ENCODE measurements at places on chromosomes 16 and 17. TPM values are rescaled to one million over a fixed set of nuclear protein-coding genes. Genes with fewer than 3 reads are reported as not detected.
A peak's percentile ranks its signal among the peaks of the same experiment; 100 is the strongest.

GRCh38 chr17:72724267-72724666, 368.2 kb downstream of the SLC39A11 start:
- DNase-seq, result no peak

DNA sequence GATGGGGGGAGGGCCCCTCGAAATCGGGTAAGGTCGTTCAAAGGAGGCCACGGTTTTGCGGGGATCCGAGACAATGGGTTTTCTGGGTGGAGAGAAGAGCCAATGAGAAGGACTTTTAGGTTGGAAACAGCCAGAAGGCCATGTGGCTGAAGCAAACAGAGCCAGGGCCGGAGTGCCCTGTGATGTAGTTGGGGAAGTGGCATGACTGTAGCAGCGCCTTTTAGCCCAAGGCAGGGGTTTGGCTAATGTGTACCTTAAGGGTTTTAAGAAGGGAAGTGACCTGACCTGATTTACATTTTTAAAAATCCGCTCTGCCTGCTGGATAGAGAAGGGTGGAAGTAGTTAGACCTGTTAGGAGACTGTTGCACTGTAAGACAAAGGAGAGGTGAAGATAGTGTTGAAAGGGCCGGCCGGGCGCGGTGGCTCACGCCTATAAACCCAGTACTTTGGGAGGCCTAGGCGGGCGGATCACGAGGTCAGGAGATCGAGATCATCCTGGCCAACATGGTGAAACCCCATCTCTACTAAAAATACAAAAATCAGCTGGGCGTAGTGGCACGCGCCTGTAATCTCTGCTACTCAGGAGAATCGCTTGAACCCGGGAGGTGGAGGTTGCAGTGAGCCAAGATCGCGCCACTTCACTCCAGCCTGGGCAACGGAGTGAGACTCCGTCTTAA, 1.0 kb downstream of the LYRM1 start:
- peak; percentile 66 for DNase-seq

DNA sequence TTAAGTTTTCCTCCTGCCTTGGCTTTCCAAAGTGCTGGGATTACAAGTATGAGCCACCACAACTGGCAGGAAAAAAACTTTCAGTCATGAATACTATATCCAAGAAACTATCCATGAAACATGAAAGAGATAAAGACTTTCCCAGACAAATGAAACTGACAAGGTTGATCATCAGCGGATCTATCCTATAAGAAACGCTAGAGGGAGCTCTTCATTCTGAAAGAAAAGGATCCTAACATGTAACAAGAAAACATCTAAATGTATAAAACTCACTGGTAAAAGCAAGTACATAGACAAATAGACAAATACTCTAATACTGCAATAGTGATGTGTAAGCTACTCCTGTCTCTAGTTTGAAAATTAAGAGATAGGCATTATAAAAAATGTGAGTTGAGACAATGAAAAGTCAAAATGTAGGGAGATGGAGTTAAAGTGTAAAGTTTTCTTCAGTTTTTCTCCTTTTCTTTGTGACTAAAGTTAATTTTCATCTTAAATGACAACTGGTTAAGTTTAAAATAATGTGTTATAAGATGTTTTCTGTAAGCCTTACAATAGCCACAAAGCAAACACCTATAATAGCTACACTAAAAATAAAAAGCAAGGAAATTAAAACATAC, 79.6 kb upstream of the TEKT1 start:
- peak; percentile 41 for DNase-seq

DNA sequence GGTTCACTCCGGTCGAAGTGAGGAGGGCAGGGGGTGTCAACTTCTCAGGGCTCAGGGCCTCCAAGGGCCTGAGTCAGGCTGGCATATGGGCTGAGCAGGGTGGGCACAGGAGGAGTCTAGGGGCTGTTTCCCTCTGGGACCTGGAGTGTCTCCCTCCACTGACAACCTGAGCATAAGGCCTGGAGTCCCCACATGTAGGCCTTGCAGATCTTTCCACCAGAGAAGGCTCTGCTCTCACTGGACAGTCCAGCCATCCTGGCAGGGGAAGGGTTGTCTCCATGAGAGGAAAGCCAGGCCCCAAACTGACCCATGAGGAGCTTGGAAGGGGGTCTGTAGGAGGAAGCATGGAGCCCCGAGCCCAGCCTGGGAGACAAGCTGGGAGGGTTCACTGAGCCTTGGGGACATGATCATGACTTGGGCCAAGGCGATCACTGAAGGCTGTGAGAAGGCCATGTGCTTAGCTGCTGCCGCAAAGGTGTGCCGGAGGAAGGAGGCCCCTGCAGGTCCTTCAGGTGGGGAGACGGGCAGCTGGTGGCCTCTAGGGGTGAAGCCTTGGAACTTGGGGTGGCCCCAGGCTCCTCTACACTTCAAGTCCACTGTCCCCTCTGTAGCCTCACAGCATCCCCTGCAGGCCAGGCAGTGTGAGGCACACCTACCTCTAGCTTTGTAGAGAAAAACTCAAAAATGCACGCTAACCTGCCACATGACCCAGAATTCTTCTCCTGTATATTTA, 9.9 kb downstream of the CMTM2 start:
- no peak for DNase-seq

- DNase-seq, result no peak
Observed at GRCh38 chr16:82062645-82063058, 27.6 kb downstream of the HSD17B2 start.

DNA sequence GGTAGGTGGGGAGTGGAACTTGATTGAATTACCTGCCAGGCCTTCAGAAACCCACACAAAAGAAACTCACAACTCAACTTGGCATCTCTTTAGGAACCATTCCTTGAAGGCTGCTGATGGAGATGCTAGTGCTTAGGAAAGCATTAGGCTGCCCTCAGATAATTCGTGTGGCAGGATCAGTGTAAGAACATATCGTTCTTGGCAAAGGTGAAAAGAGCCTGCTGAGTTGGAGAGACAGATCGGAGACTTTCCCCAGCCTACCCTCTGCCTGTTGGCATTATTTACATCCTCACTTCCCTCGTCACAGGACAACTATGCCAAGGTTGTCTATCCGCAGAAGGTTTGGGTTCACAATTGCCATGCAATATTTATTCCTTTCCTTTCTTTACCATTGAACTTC, 120.0 kb upstream of the HS3ST3A1 start:
- DNase-seq, result no peak

- DNase-seq, result no peak
Observed at GRCh38 chr16:17027488-17028129, 443.2 kb downstream of the XYLT1 start.

- DNase-seq, result no peak
Observed at GRCh38 chr16:89118361-89119165, 24.9 kb downstream of the ACSF3 start.

DNA sequence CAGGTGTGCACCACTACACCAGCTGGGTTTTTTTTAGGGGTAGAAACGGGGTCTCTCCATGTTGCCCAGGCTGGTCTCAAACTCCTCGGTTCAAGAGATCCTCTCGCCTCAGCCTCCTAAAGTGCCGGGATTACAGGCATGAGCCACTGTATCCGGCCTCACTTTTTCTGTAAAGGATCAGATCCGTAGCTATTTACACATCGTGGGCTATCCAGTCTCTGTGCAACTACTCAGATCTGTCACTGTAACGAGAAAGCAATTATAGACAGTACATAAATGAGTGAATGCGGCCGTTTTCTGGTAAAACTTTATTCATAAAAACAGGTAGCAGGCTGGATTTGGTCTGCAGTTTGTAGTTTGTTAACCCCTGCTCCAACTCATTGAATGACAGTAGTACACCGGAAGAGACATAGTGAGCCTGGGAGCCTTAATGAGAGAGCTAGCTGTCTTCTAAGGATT, 44.5 kb downstream of the VMP1 start:
- no peak for DNase-seq

DNA sequence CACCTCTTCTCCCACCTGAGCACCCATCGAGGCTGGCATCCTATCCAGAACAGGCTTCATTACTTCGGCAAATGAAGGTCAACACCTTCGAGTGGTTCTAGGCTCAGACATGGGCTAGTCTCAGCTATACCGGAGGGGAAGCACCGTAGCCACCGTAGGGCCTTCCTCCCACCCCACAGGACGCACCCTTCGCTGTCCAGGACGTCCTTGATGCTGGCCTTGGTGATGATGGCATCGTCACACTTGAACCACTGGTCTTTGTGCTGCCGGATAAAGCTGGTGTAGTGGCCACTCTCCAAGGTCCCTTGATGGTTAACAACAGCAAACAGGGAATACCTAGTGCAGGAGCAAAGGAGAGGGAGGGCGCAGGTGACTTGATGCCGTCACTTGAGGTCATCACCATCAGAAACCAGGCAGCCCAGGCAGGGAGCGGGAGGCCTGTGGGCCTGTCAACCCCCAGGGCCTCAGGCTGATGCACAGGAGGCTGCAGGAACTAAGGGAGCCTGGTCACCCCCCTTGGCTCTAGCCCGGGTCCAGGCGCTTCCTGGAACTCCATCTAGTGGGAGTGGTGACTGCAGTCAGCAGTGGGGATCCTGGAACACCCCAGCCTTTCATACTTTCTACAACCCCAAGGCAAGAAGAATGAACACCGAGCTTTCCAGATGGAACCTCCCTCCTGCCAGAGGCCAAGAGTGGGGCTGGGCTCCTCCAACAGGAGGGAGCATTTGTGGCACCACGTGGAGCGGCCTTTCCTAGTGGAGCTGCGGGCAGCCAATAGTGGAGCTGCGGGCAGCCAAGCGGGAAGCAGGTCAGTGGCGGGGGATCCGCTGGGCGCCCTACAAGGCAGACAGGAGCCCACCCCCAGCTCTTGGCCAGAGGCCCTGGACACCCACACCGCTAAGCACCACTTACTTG, 38.5 kb downstream of the USP22 start:
- DNase-seq, result no peak

- DNase-seq, result no peak
Observed at GRCh38 chr17:17661134-17661533, 20.1 kb upstream of the RAI1 start.

DNA sequence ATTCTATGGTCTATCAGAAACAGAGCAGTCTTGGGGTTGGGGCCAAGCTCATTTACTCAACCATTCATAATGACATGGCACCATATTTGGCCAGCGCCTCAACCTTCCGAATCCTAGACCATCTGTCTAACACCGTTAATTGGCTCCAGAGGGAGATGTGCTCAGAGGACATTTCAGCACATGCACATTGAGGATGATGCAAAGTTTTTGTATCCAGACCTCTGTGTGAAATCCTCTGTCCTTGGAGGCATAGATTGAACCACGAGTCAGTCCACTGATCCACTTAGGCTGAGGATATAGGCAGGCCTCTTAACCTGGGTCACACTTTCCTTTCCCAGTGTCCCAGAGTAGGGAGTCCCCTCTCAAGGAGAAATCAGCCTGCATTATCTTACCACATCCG, 85.5 kb downstream of the SHISA6 start:
- DNase-seq, result no peak

GRCh38 chr17:28643983-28644786, 773 bp downstream of the BLTP2 start:
- peak; percentile 67 for DNase-seq

DNA sequence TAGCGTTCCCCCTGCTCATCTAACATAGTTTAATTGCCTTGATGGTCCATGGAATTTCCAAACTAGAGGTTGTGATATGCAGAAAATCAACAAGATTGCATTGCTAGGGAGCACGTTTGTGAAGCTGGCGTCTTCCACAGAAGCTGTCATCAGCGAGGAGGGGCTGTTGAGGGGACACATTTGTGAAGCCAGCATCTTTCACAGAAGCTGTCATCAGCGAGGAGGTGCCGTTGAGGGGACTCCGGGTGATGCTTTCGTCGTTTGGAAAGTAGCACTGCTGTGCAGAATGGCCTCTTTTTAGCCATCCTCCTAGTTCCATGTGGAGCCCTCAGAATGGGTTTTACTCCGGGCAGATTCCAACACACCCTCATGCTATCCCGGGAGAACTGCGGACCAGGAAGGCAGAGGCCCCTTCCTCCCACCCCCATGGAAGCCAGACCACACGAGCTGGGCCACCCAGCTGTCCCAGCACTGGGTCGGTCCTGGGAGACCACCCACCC, 119.6 kb upstream of the CHMP6 start:
- no peak for DNase-seq

DNA sequence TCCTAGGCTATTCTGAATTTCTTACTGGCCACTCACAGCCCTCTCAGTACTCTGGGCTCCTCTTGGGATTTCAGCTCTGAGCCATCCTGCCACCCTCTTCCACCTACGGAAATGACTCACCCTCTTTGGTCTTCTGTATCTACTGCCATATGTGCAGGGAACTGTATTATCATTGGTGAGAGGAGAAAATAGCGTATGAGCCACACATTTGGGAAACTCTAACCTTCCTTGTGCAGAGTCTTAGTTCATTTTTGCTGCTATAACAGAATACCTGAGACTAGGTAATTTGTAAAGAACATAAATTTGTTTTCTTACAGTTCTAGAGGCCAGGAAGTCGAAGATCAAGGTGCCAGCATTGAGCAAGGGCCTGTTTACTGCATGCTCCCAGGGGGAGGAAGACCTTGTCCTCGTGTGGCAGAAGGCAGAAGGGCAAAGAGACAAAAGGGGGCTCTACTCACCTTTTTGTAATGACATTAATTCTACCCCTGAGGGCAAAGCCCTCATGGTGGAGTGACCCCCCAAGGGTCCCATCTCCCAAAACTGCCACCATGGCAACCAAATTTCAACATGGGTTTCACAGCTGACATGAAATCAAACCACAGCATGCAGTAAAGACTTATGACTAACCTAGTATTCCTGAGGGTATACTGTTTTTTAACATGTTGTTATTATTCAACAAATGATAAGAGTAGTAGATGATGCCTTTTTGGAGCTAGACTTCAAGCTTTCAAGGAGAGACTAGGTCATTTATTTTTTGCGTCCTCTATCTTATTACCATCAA, 191.8 kb downstream of the PRKCA start:
- DNase-seq, result no peak

GRCh38 chr16:89658221-89658879, 714 bp downstream of the SPATA33 start:
- DNase-seq, result peak; percentile 71

GRCh38 chr17:14737984-14738651, 437.2 kb downstream of the HS3ST3B1 start:
- no peak for DNase-seq

SYCE1L gene
- 3.5 TPM for polyA plus RNA-seq

SP2 gene
- polyA plus RNA-seq, result 16.7 TPM

PRSS27 gene
- 7.7 TPM for polyA plus RNA-seq

MRPL27 gene
- 337 TPM for polyA plus RNA-seq

SHISA6 gene
- not detected for polyA plus RNA-seq

CSH1 gene
- polyA plus RNA-seq, result not detected

RSAD1 gene
- 58.9 TPM for polyA plus RNA-seq

ESRP2 gene
- 0.39 TPM for polyA plus RNA-seq
